Activated effector memory CD4-positive, alpha-beta T cell treated with anti-CD3 and anti-CD28 coated beads, Interleukin-2, amount 50 U/mL, for 16 hours (primary cell): ENCODE measurements at places on chromosomes 2 and 18.

DNA sequence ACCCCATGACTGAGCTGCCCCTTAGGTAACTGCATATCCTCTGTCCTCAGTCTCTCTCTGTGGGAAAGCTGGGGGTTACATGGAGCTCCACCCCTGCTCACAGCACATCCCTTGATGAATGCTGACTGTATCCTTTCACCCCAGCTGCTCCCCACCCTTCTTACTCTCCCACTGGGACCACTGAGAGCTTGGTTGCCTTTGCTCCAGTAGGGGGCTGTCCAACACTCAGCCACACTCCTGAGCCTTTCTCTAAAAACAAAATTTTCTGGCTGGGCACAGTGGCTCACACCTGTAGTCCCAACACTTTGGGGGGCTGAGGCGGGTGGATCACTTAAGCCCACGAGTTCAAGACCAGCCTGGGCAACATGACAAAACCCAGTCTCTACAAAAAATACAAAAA is 89.2 kb upstream of the MSH2 start:
- DNase-seq, result no peak

DNA sequence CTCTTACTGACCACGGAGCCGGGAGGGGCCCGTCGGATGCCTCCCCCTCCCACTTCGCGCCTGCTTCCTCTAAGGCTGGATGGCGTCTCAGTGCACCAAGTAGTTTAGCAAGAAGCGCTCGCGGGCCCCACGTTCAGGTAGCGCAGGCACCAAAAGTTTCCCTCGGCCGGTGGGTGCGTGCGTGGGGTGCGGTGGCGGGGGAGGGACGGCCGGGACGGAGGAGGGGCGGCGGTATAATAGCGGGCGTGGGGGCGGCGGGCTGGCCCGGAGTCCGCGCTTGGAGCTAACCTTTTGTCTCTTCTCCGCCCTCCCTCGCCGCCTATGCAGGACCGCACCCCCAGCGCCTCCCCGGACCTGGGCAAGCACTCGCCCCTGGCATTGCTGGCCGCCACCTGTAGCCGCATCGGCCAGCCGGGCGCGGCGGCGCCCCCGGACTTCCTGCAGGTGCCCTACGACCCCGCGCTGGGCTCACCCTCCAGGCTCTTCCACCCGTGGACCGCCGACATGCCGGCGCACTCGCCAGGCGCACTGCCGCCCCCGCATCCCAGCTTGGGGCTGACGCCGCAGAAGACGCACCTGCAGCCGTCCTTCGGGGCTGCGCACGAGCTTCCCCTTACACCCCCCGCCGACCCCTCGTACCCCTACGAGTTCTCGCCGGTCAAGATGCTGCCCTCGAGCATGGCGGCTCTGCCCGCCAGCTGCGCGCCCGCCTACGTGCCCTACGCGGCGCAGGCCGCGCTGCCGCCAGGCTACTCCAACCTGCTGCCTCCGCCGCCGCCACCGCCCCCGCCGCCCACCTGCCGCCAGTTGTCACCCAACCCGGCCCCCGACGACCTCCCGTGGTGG is 1.0 kb downstream of the SP5 start:
- DNase-seq, result peak; percentile 62

DNA sequence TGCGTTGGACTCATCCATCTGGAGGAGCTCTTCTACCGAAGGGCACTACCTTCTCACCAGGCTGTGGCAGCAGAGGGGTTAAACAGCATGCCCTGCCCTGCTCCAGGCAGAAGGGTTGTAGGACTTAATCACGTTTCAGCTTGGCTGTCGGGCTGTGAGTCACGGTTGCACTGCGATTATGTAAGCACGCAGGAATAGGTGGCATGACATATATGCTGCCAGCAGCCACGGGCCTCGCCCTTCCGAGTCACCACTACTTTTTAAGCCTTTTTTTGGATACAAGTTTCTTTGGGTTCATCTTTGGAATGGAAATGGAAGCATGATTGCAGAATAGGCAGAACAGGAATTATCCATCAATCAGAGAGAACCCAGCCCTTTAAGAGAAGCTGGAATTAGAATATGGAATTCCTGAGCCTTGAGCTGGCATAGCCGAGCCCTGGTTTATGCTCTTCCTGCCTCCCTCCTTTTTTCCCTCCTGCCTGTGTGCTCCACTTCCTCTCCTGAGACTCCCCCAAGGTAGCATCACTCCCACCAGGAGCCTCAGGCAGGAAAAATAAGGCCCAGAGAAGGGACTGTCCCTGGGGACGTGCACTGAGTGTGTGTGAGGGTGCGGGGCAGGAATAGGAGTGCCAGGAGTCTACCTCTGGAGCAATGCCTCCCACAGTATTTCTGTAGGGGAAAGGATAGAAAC is 86.8 kb downstream of the SEMA4F start:
- DNase-seq, result no peak

- peak; percentile 53 for DNase-seq
Observed at GRCh38 chr2:24206242-24206641, 31.4 kb downstream of the FAM228A start.
